ENCODE measurements at places on chromosomes 5 and 9. TPM values are rescaled to one million over a fixed set of nuclear protein-coding genes. Genes with fewer than 3 reads are reported as not detected.

Gene PCDHGB4
- 0.17 TPM for total RNA-seq

Gene DPYSL3
- 0.20 TPM for total RNA-seq

Gene RORB
- 0.10 TPM for total RNA-seq

Gene SH3RF2
- total RNA-seq: 0.34 TPM

Gene GZMA
- total RNA-seq: 1,575 TPM

Gene SPATA31A3
- total RNA-seq: not detected

Gene GLRA1
- total RNA-seq: not detected

All from T-helper 1 cell treated with Interleukin-12 subunit alpha and Interleukin-12 subunit beta and Interleukin-4 antibody, amounts not matched to agents 30 ng/mL and 1 ng/mL, for 36 hours (primary cell).